ENCODE measurements at places on chromosomes 3 and 15. TPM values are rescaled to one million over a fixed set of nuclear protein-coding genes. Genes with fewer than 3 reads are reported as not detected.

The DISP2 gene
- total RNA-seq: 0.18 TPM

The VGLL4 gene
- total RNA-seq: 36.6 TPM

The PCLAF gene
- not detected for total RNA-seq

The IGSF11 gene
- total RNA-seq: 0.65 TPM

The CASR gene
- not detected for total RNA-seq

The KY gene
- total RNA-seq: 8.6 TPM

Data from heart left ventricle (tissue), 16 donors.